Activated T-cell treated with anti-CD3 and anti-CD28 coated beads for 4 hours (primary cell): ENCODE measurements at places on chromosomes 5 and 9.

GRCh38 chr5:152084476-152084875 is 159.8 kb upstream of the GLRA1 start:
- no peak for DNase-seq

GRCh38 chr5:93705896-93706295 is 35.5 kb downstream of the POU5F2 start:
- no peak for DNase-seq

DNA sequence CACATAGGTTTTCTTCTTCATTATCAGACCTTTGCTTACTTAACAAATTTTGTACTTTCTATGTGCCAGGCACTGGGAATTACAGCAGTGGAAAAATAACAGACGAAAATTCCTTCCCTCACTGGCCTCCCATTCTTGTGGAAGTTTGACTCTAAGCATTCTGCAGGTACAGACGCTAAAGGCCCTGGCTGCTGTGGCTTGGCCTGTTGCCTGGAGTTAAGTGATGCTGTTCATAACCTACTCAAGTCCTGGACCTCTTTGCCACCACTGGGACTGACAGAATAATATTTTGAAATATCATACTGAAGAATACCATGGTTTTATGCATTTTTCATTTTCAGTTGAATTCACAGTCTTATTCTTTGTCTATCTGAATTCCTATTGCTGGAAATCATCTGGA is 97.3 kb upstream of the SPATA31C2 start:
- DNase-seq: no peak

DNA sequence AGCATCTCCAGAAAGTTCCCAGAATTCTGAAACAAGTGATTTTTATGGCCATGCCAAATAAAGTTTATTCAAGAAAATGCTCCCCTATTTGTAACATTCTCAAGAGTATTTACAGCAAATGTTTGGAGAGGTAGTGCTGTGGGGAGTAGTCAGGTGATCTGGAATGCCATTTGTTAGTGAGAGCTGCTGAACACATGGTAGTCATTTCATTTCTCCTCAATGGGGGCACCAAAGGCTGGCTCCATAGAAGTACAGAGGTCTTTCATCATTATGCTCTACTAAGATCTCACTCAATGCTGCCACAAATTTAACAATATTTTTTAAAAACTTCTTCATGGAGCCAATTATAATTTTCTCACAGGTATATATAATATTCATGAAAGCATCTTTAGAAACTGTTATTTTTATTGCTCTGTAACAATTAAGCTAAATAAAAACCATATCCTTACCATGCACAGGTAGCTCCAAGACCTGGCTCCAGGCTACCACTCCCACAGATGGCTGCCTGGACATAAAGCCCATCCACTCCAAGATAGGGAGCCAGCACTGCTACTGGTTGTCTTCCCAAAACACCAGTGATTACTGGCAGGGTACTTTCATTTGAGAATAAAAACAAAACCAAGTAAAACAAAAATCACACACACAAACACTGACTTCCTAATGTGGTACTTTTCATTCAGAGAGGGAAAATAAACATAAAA is 200.8 kb downstream of the PLK2 start:
- DNase-seq: no peak

DNA sequence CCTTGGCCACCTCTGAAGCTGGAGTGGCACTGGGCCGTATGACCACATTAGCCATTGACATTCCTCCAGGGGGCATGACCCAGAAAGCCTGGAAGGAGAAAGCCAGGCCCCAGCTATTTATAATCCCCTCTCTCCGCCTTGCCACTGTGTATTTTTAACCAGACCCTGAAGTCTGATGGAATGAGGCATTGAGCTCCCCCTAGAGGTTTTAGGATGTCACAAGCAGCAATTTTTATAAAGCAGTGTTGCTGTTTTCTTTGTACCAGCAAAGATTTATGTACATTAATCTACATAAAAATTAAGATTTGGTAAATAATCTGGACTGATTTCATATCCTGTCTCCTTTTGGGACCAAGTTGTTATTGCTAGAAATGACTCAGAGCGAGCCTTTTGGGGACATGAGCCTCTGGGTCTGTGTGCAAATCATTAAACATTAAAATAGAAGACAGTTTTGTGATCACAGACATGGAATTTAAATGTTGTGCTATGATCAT is 127.1 kb downstream of the TRIO start:
- DNase-seq: no peak

DNA sequence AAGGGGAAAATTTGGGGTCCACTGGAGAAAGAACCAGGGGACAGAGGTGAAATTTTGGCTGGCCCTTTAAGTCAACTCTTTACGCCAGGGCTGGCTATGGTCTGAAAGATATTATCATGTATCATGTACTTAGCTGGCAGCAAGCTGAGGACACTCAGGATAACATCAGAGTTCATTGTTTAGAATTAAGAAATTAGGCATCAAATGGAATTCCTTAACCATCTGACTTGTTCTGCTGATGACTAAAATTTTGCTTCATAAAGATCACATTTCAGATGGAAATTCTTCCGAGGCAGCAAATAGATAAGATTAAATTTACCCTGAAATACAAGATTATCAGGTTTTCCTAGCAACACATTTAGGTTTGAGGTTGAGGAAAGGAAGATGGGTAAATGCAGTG is 269.4 kb upstream of the KLF9 start:
- no peak for DNase-seq

- DNase-seq: no peak
These were observed 2.3 kb downstream of the NINJ1 start for GRCh38 chr9:93131599-93132286.

GRCh38 chr5:60852940-60853339 is 8.9 kb upstream of the ELOVL7 start:
- DNase-seq: no peak

DNA sequence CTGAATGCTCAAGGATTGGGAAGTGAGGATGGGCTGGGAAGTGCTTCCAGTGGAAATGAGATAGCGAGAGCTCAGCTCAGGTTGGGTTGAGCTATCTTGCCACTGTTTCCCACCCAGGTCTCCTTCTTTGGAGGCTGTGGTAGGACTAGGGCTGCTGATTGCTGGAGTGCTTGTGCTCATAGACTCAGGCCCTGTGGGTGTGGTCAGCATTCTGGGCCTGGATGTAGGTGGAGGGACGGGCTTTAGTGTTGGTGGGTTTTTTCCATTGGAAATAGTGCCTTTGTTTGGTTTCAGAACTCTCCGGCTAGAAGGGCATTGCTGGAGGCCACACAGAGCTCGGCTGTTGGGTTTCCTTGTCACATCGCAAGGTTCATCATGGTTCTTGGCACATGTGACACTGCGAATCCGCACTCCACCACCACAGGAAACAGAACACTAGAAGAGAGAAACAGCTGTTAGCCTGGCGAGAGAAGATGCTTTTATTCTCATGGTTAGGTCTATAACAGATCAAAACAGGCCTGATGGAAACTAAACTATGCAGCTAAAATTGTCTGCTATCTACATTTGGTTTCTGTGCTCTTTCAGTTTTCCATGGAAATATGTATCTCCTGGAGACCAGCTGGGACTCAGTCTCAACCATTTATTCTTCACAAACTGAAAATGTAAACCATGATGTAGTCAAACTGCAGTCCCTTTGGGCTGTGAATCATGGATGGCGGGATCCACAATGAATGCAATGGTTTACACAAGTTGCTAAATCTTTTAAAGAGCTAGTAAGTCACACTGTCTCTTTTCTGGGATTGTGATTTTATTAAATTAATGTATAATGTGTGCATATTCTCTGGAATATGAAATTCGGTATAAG is 136.2 kb downstream of the TARS1 start:
- DNase-seq: no peak

GRCh38 chr9:70170151-70170790 is 88.5 kb upstream of the SMC5 start:
- DNase-seq: no peak

DNA sequence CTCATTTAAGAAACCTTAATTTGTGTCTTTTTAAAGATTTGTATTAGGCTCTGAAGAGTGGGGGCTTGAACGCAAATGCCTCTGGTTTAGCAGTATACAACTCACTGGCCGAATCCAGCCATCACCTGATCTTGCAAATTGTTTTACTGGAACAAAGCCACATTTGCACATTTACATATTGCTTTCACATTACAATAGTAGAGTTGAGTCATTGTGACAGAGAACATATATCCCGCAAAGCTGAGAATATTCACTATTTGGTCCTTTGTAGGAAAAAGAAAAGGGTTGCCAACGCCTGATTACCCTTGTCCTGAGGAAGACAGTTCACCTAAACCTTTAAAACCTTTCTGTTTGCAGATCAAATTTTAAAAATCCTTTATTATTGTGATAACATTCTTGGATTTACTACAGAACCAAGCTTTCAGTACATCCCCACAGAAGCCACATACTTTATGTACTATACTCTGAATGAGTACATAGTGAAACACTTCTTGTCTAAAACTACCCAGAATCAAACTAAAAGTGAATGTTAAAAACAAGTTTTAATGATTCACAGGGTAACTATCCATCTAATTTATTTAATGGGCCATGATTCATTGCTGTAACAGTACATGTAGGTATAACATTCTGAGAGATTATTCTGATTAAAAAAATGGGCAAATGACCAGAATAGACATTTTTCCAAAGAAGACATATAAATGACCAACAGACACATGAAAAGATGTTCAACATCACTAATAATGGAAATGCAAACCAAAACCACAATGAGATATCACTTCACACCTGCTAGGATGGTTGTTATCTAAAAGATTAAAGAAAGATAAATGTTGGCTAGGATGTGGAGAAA is 161.0 kb downstream of the SLC25A46 start:
- DNase-seq: no peak

DNA sequence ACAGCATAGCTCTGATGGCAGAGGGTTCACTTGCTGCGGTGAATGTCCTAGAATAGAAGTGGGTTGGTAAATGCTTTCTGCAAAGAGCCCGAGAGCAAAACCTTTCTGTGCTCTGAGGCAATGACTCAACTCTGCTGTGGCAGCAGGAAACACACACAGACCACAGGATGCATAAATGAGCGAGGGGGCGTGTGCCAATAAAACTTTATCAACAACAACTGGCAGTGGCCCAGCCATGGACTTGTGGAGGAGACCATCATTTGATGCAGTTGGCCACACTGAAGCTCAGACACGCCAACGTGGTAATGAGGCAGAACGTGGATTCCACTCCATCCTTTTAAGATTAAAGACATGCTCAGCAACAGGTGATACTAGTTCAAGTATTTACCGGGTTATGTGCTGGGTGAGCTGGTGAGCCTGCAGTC is 6.8 kb downstream of the MRPL36 start:
- DNase-seq: peak; percentile 57

GRCh38 chr9:108535526-108535925 is 320.3 kb downstream of the ACTL7B start:
- no peak for DNase-seq

- no peak for DNase-seq
These were observed 334.7 kb downstream of the NDUFS4 start for GRCh38 chr5:53895091-53895683.

- DNase-seq: no peak
These were observed 15.9 kb upstream of the CDKN2AIPNL start for GRCh38 chr5:134427540-134428041.

GRCh38 chr5:949275-949543 is 56.5 kb downstream of the TRIP13 start:
- DNase-seq: no peak

- no peak for DNase-seq
These were observed 36.5 kb upstream of the TENT4A start for GRCh38 chr5:6676702-6677101.

DNA sequence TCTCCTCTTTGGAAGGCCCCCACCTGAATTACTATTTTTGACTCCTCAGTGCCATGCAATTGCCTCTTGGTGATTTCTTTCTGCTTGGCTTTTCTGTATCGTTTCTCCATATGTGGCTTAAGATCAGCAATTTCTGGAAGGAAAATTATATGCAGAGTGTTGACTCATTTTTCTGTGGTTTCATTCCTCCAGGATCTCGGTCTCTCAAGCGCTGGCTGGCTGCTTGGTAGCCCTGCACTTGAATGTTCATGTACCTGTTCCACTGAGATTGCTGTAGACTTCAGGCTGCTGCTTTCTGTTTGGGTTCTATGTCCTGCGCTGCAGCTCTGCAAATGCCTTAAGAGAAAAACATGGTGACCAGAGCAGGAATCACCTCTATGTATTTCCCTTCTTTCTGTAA is 77.6 kb downstream of the INIP start:
- DNase-seq: no peak

DNA sequence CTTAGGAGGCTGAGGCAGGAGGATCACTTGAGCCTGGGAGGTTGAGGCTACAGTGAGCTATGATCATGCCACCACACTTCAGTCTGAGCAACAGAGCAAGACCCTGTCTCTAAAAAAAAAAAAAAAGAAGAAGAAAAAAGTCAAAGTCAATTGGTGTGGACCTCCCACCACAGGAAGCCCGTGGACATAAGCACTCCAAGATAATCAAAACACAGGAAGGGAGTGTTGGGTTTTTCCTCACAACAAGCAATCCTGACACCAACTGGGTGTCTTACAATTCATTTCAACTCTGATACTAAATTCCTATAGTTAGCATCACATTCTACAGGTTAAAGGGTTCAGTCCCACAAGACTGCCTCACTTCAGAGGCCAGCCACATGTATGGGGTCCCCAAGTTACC is 70.7 kb downstream of the PDE6A start:
- DNase-seq: no peak

GRCh38 chr9:74907085-74907484 is 19.4 kb upstream of the TRPM6 start:
- DNase-seq: no peak

GRCh38 chr9:127778280-127779135 is at the start of gene SH2D3C:
TSS of gene SH2D3C (minus strand) at chr9:127778666. CDS start at chr9:127778627, 39 bp downstream.
- no peak for DNase-seq

DNA sequence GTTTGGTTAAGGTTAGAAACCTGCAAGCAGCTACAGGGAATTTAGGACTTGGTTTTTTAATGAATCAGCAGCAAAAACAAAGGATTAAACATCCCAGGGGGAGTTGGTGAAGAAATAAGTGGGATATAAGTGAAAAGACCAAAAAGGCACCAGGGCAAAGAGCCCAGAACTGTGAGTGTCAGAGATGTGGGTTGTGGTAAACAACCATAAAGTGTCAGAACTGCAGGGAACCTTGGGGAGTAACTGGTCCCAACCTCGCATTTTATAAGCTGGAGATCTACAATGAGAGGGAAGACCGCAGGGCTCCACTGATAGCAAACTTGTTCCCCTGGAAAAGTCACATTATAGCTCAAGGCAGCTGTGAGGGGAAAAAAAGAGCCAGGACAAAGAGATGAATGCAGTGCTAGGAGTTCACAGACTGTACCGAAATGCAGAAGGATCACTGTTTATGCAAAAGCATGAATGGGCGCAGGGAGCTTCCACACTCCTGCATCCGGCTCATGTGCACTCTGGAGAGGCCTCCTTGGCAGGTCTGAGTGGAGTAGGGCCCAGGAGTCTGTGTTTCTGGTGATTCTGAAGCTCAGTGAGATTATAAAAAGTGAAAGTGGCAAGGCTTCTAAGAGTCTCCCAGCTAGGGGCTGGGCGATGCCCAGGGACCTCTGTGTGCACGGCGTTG is 156.3 kb downstream of the GOLPH3 start:
- no peak for DNase-seq

- no peak for DNase-seq
These were observed 200.8 kb upstream of the MEF2C start for GRCh38 chr5:89083791-89084190.

- no peak for DNase-seq
These were observed 5.9 kb upstream of the CXXC5 start for GRCh38 chr5:139642213-139642612.
